ENCODE measurements at places on chromosomes 7 and 10. TPM values are rescaled to one million over a fixed set of nuclear protein-coding genes. Genes with fewer than 3 reads are reported as not detected.

The CARD11 gene
- polyA plus RNA-seq, result 7.4 TPM

The ALOX5 gene
- polyA plus RNA-seq, result 1.2 TPM

The TRIM73 gene
- polyA plus RNA-seq, result 2.3 TPM

The RAMP3 gene
- polyA plus RNA-seq, result 13.2 TPM

The SCART1 gene
- polyA plus RNA-seq, result not detected

The ERVW-1 gene
- polyA plus RNA-seq, result not detected

The BRAT1 gene
- polyA plus RNA-seq, result 49.3 TPM

The C10orf62 gene
- polyA plus RNA-seq, result not detected

The LRRC18 gene
- polyA plus RNA-seq, result not detected

DNA sequence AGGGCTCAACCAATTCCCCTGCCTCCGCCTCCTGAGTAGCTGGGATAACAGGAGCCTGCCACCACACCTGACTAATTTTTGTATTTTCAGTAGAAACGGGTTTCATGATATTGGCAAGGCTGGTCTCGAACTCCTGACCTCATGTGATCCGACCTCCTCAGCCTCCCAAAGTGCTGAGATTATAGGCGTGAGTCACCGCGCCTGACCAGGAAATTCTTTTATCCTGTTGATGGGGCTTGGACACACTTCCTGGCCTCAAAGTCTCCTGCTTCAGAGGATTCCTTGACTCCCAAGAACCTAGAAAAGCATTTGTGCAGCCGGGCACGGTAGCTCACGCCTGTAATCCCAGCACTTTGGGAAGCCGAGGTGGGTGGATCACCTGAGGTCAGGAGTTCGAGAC lies 16.2 kb downstream of the ZNF425 start:
- no peak for DNase-seq

GRCh38 chr10:1747590-1748157 lies 10.3 kb upstream of the ADARB2 start:
- no peak for DNase-seq

- no peak for DNase-seq
Observed at GRCh38 chr10:132095403-132096113, 29.8 kb downstream of the JAKMIP3 start.

- DNase-seq, result peak; percentile 44
Observed at GRCh38 chr7:141439164-141439563, 112.0 kb upstream of the AGK start.

- DNase-seq, result no peak
Observed at GRCh38 chr10:57320416-57320815, 947.3 kb downstream of the IPMK start.

DNA sequence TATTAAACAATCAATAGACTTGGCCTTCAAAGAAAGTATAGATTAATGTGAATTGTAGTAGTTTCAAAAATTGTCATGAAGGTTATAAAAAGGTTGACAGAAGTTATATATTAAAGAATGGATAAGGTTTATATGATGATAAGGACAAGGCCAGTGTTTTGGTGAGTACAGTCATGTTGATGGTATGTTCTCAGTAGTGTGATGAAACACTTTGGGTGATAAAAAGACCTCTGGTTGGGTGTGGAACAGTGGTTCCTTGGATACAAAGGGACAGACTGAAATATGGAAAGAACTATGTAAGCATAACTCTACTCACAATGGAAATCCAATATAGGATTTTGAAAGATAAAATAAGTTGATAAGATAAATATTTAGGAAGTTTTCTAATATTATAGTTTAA lies 866.3 kb downstream of the ANKRD7 start:
- no peak for DNase-seq

- no peak for DNase-seq
Observed at GRCh38 chr7:101953248-101953819, 135.9 kb downstream of the CUX1 start.

DNA sequence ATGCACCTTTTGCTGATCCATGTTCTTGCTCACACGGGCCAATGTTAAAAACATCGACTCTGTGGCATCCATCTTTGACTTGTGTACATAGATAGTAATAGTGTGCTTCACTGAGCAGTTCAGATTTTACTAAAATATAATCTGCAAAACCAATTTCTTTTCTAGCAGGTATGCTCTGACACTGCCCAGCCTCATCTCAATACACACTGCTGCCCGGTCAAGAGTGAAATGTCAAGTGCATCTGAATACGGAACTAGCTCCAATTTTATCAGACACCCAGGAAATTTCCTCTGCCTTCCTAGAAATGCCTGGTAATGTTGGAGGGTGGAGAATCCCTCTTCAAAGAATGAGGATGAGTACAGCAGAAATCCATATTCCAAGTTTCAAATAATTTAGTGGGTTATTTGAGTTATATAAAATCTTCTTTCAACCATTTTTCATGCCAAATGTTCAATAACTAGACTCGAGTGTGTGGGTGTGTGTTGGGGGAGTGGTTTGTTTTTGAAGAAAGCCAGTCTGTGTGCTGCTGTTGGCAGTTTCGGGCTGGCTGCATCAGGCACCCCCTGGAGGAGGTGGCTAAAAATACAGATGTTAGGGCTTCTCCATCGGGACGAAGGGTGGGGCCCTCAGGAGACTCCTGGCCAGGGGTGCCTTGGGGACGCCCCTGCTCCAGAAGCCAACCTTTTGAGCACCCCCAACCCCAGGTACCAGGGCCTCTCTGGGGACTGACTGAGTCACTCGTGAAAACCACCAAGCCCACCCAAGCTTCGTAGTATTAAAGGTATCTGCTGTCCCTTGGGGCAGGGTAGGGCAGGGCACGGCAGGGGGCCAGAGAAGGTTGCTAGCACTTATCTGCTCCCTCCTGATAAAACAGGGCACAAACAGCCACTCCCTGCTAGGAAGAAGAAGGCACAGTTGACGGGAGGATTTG lies 15.4 kb downstream of the CTBP2 start:
- DNase-seq, result no peak

DNA sequence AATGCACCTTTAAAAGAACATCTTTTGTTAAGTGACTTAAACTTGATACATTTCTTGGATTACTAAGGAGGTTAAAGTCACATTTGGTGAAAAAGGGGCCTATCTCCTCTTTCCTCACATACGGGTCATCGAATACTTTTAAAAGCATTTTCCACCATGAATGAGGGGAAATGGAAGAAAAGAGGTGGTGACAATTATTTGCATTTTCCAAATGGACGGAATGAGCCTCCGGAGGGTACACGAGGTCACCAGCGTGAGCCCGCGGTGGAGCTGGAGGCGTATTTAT lies 1.0 kb upstream of the BMPR1A start:
- no peak for DNase-seq

GRCh38 chr7:28705350-28705749 lies 252.8 kb downstream of the TRIL start:
- DNase-seq, result no peak

DNA sequence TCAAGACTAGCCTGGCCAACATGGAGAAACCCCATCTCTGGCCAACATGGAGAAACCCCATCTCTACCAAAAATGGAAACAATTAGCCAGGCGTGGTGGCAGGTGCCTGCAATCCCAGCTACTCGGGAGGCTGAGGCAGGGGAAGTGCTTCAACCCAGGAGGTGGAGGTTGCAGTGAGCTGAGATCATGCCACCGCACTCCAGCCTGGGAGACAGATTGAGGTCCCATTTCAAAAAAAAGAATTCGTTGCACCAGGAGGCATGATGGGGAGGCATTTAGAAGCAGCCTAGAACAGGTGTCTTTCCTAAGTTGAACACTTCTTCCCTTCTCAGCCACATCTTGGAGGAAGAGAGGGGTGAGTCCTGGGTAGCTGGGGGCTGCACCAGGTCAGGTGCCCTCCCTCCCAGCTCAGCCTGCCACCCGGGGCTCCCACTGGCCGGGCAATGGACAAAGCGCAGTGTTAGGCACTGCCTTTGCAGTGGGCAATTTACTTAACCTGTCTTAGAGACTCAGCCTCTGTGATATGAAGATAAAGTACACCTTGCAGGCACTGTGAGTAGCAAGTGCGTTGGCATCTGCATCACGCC lies 726.8 kb downstream of the PARD3 start:
- DNase-seq, result no peak

- peak; percentile 85 for DNase-seq
Observed at GRCh38 chr7:152754075-152754730, 5.3 kb upstream of the ACTR3B start.

DNA sequence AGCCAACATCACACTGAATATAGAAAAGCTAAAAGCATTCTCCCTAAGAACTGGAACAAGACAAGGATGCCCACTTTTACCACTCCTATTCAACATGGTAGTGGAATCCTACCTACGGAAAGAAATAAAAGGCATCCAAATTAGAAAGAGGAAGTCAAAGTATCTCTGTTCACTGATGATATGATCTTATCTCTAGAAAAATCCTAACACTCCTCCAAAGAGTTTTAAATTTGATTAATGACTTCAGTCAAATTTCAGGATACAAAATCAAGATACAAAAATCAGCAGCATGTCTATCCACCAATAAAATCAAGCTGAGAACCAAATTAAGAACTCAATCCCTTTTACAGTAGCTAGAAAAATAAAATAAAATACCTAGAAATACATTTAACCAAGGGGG lies 35.3 kb upstream of the TNKS2 start:
- DNase-seq, result no peak

DNA sequence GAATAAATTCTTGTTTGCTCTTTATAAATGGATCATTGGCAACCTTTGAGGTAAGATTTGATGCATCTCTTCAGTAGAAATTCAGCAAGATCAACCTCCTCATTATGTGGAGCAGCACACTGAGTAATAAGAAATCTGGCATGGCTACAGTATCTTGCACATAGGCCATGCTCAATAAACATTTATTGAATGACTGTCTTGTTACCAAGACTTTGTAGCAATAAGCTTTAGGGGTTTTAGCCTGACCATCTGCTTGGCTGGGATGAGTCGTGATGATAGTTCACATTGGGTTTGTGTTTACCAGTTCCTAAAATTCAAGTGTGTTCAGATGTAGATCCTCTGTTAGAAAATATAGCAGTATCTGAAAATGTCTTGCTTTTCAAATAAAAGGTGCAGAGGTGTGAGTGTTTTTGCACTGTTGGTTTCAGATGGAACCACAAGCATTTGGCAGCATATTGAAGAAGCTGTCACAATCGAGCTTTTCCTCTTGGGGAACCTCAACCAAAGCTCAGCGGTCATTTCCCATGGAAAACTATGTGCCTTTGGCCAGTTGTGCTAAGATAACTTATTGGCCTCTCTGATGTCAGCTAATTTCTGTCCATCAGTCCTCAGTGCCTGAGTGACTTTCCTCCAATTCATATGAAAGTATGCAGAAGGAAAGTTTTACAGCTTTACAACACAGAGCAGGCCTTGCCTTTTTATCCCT lies 442.6 kb downstream of the GFRA1 start:
- no peak for DNase-seq

- DNase-seq, result no peak
Observed at GRCh38 chr7:105719395-105719794, 138.1 kb upstream of the EFCAB10 start.

DNA sequence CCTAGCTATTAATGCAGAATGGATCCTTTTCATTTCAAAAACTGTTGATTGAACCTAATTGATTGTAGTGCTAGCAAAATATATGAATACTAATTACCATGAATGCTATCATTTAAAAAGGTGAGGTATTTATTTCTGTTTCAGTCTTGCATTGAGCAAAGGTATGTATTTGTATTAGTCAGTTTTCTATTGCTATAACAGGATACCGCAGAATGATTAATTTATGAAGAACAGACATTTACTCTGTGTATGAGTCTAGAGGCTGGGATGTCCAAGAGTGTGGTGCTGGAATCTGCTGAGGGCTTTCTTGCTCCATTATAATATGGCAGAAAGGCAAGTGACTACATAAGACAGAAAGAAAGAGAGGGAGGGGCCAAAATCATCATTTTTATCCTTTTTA lies 199.2 kb downstream of the KIF20B start:
- DNase-seq, result no peak

DNA sequence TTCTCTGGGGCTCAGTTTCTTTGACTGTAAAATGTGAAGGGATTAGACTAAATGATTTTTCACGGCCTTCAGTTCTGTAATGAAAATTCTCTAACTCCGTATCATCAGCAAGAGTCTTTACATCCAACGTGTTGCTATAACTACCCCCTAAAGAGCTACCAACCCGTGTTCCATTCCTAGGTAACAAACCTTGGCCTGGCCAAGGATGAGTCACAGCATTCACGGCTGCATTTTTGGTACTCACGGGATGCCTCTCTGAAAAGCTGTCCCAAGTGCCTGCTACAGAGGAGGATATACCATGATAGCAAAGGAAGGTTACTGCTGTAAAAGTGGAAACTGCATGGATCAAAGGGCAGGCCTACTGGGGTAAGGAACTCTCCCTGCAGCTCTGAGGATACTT lies 5.9 kb downstream of the LRRC4 start:
- no peak for DNase-seq

- DNase-seq, result no peak
Observed at GRCh38 chr7:127330070-127330469, 62.4 kb downstream of the ZNF800 start.

DNA sequence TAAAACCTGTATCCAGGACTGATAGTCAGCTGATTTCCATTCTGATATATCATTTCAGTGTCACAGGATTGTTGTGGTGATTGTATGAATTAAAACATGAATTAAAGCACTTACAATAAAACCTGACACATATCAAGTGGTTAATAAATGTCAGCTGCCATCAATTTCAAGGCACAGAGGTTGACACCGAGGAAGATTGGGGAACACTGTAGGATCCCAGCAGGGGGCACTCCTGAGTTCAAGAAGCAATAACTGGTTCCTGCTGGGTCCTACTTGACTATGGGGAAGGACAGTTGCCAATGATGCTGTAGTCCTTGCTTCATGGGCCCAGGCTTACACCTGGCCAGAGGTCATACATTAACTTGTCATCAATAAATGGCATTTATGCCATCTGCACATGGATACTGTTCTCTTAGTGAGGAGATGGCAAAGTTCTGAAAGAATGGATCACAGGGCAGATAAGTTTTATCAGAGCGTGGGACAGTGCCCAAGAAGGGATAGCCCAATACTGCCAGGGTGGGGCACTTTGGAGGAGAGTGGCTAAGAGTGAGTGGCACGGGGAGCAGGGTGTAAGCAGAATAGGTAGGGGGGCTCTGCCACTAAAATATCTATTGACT lies 24.1 kb downstream of the FZD1 start:
- no peak for DNase-seq

- DNase-seq, result peak; percentile 83
Observed at GRCh38 chr7:44275957-44276570, 49.3 kb downstream of the CAMK2B start.

DNA sequence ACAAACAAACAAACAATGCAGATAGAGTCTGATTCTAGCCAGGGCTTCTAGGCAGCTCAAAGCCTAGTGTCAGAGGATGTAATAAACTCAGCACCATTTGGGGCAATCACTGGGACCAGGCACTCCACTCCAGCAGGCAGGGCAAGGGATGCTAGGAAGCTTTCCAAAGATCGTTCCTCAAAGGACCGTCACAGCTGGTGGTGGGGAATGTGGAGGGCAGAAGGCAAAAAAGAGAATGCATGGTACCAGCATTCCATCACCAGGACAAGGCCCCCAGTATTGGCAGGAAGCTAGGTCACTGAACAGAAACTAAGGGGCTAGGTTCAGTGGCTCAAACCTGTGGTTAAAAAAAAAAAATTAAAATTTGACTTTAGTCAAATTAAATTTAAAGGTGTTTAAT lies 94.2 kb downstream of the CUL2 start:
- no peak for DNase-seq

DNA sequence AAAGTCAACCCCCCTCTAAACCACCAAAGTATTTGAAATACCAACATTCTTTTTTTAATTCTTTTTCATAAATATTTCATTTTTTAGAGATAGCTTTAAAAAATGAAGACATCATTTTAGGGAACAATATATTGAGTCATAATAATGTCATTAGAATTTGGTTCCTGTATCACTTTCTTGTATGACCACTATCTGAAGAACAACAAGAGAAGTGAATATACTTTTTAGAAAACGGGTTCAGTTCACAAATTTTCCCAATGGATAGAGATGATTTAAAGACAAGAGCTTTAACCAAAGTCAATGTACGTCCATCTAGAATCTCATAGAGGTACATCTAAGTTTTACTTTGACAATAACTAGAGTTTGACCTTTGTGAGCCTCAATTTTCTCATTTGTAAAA lies 48.2 kb downstream of the CUBN start:
- DNase-seq, result no peak

Measured in brain (organoid and tissue), 16 donors.